Fibroblast of lung (primary cell): ENCODE measurements at places on chromosomes 7 and 10.

DNA sequence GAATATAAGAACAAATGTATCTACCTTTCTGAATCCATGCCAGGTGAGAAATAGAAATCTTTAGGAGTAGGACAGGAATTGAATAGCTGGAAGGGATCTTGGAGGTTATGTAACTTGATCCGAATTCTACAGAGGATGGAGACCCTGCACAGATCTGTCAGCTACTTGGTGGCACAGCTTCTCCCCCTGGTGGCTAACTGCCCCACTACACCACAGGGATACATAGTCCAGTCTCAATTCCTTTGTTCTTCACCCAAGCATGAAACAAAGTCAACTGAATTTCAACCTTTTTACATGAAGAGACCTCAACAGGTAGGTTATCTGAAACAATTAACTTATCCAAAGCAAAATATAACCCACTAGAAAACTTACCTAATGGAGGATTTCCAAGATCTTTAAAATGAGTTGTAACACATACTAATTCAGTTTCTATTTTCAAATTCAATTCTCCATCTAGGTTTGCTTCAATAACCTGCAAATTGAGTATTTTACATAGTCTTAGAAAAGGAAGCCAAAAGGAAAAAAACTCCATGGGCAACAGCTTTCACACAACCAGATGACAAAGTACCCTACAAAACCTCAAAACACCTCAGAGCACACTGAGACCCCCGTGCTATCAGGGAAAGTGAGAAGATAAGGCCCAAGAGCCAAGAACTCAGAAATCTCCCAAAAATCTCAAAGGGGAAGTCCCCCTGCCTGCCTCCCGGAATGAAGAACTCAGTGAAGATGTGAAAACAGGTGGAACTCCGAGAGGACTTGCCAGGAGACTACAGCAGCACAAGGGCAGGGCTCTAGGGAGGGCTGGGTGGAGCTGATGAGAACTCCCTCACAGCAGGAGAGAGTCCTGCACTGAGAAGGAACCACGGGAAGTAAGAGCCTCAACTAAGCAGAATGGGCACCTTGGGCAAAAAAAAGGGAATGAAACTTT, 10.3 kb downstream of the HUS1 start:
- H3K27ac ChIP-seq, result no peak overlapping the region
- no peaks in the 10 kb centered on the region for H3K27me3 ChIP-seq
- peaks cover 27% of the 10 kb centered on the region for H3K36me3 ChIP-seq

GRCh38 chr10:62083412-62084267, 182.1 kb downstream of the ARID5B start:
- H3K27ac ChIP-seq, result peak overlapping the region; percentile 80
- H3K4me1 ChIP-seq, result peaks cover 38% of the 10 kb centered on the region
- peak; percentile 76 for DNase-seq
- no peak overlapping the region for H3K4me3 ChIP-seq
- peaks cover 9% of the 10 kb centered on the region for H3K36me3 ChIP-seq
- H3K27me3 ChIP-seq, result no peaks in the 10 kb centered on the region

GRCh38 chr7:17497549-17498167, 199.2 kb downstream of the AHR start:
- H3K36me3 ChIP-seq, result no peaks in the 10 kb centered on the region
- H3K27ac ChIP-seq, result no peak overlapping the region
- DNase-seq, result peak; percentile 35
- H3K4me1 ChIP-seq, result peaks cover 2% of the 10 kb centered on the region
- H3K27me3 ChIP-seq, result no peaks in the 10 kb centered on the region

- no peaks in the 10 kb centered on the region for H3K27me3 ChIP-seq
- no peak overlapping the region for H3K27ac ChIP-seq
- no peak for DNase-seq
- H3K36me3 ChIP-seq, result no peaks in the 10 kb centered on the region
- H3K4me3 ChIP-seq, result no peak overlapping the region
- no peaks in the 10 kb centered on the region for H3K4me1 ChIP-seq
These were observed 32.6 kb downstream of the BEND7 start for GRCh38 chr10:13496164-13496563.

GRCh38 chr10:1591045-1591444, 146.3 kb downstream of the ADARB2 start:
- H3K27me3 ChIP-seq, result no peaks in the 10 kb centered on the region
- DNase-seq, result no peak
- no peaks in the 10 kb centered on the region for H3K4me1 ChIP-seq
- H3K27ac ChIP-seq, result no peak overlapping the region

- no peak for DNase-seq
- no peaks in the 10 kb centered on the region for H3K4me1 ChIP-seq
- H3K27me3 ChIP-seq, result no peaks in the 10 kb centered on the region
- no peak overlapping the region for H3K27ac ChIP-seq
These were observed 8.3 kb upstream of the GPR37 start for GRCh38 chr7:124773938-124774337.

- H3K4me1 ChIP-seq, result no peaks in the 10 kb centered on the region
- H3K4me3 ChIP-seq, result no peak overlapping the region
- H3K27ac ChIP-seq, result no peak overlapping the region
- DNase-seq, result no peak
These were observed 337.5 kb downstream of the RPS24 start for GRCh38 chr10:78371136-78371535.

DNA sequence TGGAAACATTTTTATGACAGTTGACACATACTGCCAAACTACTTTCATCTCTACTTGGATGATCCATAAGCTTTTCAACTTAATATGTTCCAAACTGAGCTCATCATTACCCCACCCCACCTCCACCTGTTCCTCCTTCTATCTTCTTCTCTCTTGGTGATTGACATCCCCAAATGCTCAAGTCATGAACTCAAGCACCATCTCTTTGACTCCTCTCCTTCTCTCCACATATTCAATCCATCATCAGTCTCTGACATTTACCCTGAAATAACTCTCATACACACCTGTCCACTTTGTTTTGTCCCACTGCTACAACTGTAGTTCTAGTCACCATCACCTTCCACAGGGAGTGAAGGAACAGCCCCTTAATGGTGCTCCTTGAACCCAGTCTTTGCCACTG, 43.3 kb downstream of the SGCE start:
- H3K4me3 ChIP-seq, result no peak overlapping the region
- H3K36me3 ChIP-seq, result no peaks in the 10 kb centered on the region
- no peaks in the 10 kb centered on the region for H3K4me1 ChIP-seq
- H3K27me3 ChIP-seq, result no peaks in the 10 kb centered on the region
- no peak overlapping the region for H3K27ac ChIP-seq

DNA sequence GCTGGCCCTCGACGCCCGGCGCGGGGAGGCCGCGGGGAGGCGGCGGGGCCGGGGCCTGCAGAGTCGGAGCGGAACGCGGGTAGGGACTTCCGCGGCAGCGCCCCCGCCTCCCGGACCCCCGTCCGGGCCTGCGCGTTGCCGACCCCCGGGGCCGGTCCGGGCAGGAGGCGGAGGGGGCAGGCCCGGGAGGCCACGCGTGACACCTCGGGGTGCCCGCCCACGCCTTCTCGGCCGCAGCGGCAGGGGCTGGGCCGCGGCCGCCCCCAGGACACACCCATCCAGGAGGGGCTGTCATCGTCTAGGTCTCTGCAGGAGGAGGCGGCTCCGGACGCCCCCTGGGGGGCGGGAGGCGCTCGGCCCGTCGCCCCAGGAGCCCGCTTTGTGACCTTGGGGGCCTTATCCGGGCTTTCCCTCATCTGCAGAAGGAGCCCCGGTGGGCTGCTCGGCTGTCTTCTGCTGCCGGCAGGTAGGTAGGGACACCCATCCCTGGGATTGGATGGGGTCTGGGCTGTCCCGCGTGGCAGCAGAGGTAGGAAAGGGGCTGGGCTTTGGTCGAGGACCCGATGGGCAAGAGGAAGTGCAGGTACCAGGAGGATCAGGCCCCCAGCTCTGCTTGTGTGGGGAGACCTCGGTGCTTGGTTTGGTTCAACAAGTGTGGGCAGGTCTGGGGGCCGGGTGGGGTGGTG, 569 bp downstream of the ZNF316 start:
- H3K4me3 ChIP-seq, result peak overlapping the region; percentile 76
- DNase-seq, result peak; percentile 14
- H3K4me1 ChIP-seq, result no peaks in the 10 kb centered on the region
- peaks cover 8% of the 10 kb centered on the region for H3K36me3 ChIP-seq
- peak overlapping the region; percentile 8 for H3K27ac ChIP-seq

- peaks cover 2% of the 10 kb centered on the region for H3K27me3 ChIP-seq
- no peak overlapping the region for H3K27ac ChIP-seq
- no peaks in the 10 kb centered on the region for H3K36me3 ChIP-seq
- H3K4me1 ChIP-seq, result no peaks in the 10 kb centered on the region
- H3K4me3 ChIP-seq, result no peak overlapping the region
These were observed 28.8 kb upstream of the KDM7A start for GRCh38 chr7:140205600-140205999.

DNA sequence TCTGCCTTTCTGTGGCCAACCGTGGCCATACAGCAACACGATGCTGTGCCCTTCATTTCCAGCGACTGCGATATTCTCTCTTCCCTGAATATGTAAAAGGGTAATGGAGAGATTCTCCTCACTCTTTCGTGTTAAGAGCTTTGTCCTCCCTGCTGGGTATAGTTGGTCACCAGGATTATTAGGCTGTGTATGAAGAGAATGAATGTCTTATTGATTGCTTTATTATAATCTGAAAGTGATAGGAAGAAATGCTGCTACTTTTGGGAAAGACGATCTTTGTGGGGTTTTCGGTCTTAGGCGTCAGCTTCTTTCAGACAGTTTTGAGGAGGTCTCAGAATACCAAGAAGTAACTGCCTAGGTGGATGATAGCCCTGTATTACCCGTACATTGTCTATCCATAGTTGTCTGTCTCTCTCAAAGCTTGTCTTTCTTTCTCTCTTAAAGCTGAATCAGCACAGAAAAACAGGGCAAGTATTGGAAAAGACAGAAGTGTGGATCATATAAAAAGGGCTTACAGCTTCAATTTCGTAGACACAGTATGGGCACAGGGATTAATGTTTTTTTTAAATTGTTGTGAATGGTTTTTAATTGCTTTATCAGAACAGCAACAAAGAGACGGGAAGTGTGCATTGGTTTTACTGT, 1.2 kb downstream of the AHCYL2 start:
- no peaks in the 10 kb centered on the region for H3K27me3 ChIP-seq
- peaks cover 4% of the 10 kb centered on the region for H3K4me1 ChIP-seq
- no peak for DNase-seq
- peak overlapping the region; percentile 86 for H3K4me3 ChIP-seq

GRCh38 chr7:77242554-77242953, 42.9 kb upstream of the FGL2 start:
- peaks cover 8% of the 10 kb centered on the region for H3K4me1 ChIP-seq
- no peak overlapping the region for H3K27ac ChIP-seq
- no peak overlapping the region for H3K4me3 ChIP-seq
- no peaks in the 10 kb centered on the region for H3K27me3 ChIP-seq

GRCh38 chr10:132443605-132443982, 46.6 kb downstream of the PWWP2B start:
- H3K4me1 ChIP-seq, result no peaks in the 10 kb centered on the region
- H3K27me3 ChIP-seq, result no peaks in the 10 kb centered on the region
- no peak overlapping the region for H3K27ac ChIP-seq
- H3K36me3 ChIP-seq, result no peaks in the 10 kb centered on the region
- no peak overlapping the region for H3K4me3 ChIP-seq

GRCh38 chr7:123975084-123975483, 50.0 kb downstream of the SPAM1 start:
- H3K27ac ChIP-seq, result no peak overlapping the region
- H3K36me3 ChIP-seq, result no peaks in the 10 kb centered on the region
- H3K4me1 ChIP-seq, result no peaks in the 10 kb centered on the region

GRCh38 chr10:124394583-124394982, 24.1 kb downstream of the OAT start:
- DNase-seq, result no peak
- no peak overlapping the region for H3K27ac ChIP-seq
- H3K36me3 ChIP-seq, result no peaks in the 10 kb centered on the region
- no peaks in the 10 kb centered on the region for H3K27me3 ChIP-seq
- H3K4me3 ChIP-seq, result no peak overlapping the region
- H3K4me1 ChIP-seq, result no peaks in the 10 kb centered on the region
